ENCODE measurements at places on chromosomes 12 and 14.

DNA sequence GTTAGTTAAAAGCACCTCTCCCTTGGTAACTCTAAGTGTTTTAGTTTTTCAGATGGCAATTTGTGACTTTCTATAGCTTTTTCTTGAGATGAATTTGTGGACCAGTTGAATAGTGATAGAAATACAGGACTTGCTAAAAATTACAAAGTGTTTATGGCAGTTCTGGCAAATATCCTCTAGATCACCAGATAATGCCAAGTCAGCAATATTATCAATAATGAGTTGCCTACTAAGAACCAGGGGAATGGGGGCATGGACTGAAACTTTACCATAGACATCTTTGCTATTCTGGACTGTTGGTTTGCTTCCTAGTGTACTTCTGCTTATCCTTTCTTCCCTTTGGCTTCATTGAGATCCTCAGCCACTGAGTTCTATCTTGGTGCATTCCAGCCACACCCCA is 584.2 kb downstream of the DIO2 start:
- DNase-seq, result no peak

GRCh38 chr12:108352591-108352990 is 13.5 kb upstream of the CMKLR1 start:
- no peak for DNase-seq

- no peak for DNase-seq
These were observed 18.2 kb downstream of the CD9 start for GRCh38 chr12:6218347-6218925.

GRCh38 chr12:90124914-90125313 is 416.3 kb upstream of the ATP2B1 start:
- no peak for DNase-seq

GRCh38 chr14:89304972-89305703 is 111.9 kb downstream of the FOXN3 start:
- DNase-seq, result peak; percentile 75

DNA sequence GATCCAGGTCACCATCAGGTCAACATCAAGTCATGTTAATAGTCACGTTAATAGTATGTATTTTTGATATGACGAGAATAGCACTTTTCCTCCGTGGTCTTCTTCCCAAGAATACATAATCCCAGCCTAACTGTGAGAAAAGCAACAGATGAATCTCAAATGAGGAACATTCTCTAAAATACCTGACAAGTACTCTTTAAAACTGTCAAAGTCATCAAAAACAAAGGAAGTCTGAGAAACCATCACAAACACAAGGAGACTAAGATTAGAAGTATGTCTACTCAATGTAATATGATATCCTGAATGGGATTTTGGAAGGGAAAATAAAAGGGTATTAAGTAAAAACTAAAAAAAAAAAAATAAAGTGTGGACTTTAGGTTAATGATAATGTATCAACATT is 36.8 kb upstream of the GLIPR1 start:
- DNase-seq, result no peak

Data from choroid plexus epithelial cell (primary cell).